CD14-positive monocyte (primary cell): ENCODE measurements at places on chromosomes 11 and 22.

DNA sequence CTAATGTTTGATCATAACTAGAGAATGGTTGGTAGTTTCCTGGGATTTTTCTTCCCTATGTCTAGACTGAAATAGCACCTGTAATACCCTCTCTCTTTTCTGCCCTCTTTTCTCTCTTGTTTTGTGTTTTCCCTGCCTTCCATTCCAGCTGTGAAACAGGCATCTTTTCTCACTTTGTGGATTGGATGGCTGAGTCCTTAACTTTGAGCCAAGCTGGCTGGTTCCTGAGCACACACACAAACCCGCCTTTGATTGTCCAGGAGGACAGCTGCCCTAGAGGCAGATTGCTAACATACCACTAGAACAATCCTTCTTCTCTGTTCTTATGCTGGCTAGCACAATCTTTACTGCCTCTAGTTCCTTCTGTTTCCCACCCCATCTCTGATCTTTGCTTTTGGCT, 17.7 kb downstream of the CTNND1 start:
- DNase-seq = no peak

- peak; percentile 89 for DNase-seq
These were observed 24.0 kb upstream of the SYT8 start for GRCh38 chr11:1810761-1811160.

- DNase-seq = no peak
These were observed 6.1 kb upstream of the UPB1 start for GRCh38 chr22:24489011-24489410.

- DNase-seq = no peak
These were observed 44.9 kb upstream of the DRD2 start for GRCh38 chr11:113519989-113520613.

- DNase-seq = no peak
These were observed 11.9 kb downstream of the APOL2 start for GRCh38 chr22:36227396-36227795.

GRCh38 chr11:34213366-34213765, 107.9 kb downstream of the NAT10 start:
- DNase-seq = peak; percentile 75

- no peak for DNase-seq
These were observed 108.4 kb downstream of the ABTB2 start for GRCh38 chr11:34249439-34249838.

GRCh38 chr11:45730014-45730413, 64.6 kb upstream of the CHST1 start:
- no peak for DNase-seq

DNA sequence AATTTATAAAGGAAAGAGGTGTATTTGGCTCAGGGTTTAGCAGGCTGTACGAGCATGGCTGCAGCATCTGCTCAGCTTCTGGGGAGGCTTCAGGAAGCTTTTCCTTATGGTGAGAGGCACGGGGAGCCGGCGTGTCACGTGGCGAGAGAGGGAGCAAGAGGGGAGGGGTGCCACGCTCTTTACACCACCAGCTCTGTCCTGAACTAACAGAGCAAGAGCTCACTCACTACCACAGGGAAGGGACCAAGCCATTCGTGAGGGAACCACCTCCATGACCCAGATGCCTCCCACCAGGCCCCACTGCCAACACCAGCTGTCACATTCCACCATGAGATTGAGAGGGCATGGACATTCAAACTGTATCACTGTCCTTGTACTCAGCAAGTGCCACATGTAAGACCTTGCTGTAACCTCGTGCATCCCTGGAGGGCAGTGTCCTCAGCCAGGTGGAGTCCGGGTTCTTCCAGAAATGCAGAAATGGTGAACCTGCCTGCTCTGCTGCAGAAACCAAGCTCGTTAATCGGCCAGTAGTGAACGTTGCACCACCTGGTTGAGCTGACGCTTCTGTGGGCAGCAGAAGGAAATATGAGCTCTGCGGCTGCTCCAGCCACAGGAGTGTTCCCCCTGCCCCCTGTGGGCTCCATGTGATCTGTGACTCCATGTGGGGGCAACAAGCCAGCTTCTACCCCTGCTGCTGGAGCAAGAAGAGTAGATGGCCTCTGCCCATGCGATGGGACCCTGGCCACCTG, 368.6 kb downstream of the TBC1D22A start:
- no peak for DNase-seq

- peak; percentile 3 for DNase-seq
These were observed 979 bp downstream of the ZBED5 start for GRCh38 chr11:10856689-10857458.

DNA sequence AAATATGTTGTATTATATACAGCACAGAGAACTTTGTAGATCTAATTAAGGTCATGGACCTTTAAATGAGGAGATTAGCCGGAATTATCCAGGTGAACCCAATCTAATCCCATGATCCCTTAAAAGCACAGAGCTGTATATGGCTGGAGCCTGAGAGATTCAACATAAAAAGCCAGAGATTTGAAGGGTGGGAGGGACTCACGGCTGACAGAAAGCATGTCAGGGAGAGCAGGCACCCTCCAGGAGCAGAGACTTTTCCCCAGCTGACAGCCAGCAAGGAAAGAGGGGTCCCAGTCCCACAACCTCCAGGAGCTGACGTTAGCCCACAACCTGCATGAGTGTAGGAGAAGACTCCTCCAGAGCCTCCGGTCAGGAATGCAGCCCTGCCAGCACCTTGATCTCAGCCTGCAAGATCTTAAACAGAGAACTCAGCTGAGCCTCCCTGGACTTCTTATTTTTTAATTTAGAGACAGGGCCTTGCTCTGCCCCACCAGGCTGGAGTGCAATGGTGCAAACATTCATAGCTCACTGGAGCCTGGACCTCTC, 20.0 kb upstream of the ADA2 start:
- no peak for DNase-seq

GRCh38 chr22:26359156-26359555, 69.9 kb upstream of the ASPHD2 start:
- no peak for DNase-seq

- no peak for DNase-seq
These were observed 25.5 kb downstream of the TNKS1BP1 start for GRCh38 chr11:57299150-57299737.

- no peak for DNase-seq
These were observed 19.0 kb downstream of the KCNQ1 start for GRCh38 chr11:2463766-2464277.
